OCI-LY7 (cell line): ENCODE measurements at places on chromosomes 5 and 9. TPM values are rescaled to one million over a fixed set of nuclear protein-coding genes. Genes with fewer than 3 reads are reported as not detected.

DNA sequence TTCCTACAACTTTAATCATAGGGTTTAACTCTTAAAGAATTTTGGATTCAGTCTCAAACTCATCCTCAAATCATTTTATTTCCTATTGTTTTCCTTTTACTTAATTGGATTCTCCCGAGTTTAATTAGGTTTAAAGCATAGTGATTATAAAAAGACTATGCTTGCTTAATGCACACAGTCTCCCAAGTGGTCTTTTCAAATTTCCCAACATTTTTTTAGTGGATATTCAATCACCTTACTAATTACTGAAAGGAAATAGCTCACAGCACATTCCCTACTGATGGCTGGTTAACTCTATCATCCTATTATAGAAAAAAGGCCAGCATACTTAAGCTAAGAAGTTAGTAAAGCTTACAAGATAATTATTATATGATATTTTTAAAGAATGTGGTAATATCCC is 170.6 kb downstream of the PRDM9 start:
- DNase-seq = no peak

CFAP77 gene
- total RNA-seq = not detected in 2 replicates

DNA sequence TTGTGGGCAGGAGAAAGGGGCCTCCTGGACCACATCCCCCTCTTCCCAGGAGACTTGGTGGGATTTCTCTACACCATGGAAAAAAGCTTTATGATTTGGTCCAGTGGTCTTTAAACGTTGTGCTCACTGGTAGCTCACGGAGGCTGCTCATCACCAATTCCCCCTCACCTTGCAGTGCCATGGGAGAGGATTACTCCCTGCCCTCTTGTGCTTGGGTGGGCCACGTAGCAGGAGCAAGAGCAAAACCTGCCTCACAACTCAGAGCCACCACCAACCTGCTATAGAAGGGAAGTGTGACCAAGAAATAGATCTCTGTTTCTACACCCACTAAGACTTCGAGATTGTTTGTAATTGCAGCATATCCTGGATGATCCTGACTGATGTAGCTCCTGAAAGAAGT is 42.2 kb upstream of the N4BP3 start:
- no peak for DNase-seq

DNA sequence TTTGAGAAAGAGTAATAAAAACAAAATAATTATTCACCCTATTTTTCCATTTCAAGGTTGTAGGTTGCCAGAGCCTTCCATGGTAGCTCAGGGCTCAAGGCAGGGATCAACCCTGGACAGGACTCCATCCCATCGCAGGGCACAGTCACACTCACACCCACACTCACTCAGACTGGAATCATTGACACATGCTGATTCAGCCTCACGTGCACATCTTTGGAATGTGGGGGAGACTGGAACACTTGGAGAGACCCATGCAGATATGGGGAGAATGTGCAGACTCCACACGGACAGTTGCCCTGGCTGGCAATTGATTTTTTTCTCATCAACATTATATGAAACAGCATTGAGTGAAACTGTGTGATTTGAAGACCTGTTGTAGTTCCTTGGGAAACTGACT is 234.1 kb downstream of the ADGRV1 start:
- no peak for DNase-seq

- DNase-seq = no peak
These were observed 140.3 kb downstream of the LPAR1 start for GRCh38 chr9:110897943-110898342.

GRCh38 chr9:130535818-130536521 is 43.4 kb upstream of the FUBP3 start:
- DNase-seq = no peak

DNA sequence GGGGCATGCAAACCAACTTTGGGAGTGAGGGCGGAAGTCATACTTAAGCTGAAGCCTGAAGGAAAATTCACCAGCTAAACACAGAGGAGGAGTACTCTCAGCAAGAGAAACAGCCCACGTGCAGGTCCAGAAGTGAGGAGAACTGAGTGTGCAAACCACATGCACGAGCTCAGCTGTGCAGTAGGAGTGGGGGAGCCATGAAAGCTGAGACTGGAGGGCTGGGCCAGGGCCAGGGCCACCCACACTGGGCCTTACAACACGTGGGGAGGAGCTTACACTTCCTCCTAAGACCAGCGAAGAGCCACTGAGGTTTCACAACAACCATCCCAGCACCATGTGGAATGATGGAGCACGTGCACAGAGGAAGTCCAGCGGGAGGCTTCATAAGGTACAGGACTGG is 9.3 kb upstream of the WWC1 start:
- DNase-seq = no peak
